ENCODE measurements at places on chromosomes 7 and 10. TPM values are rescaled to one million over a fixed set of nuclear protein-coding genes. Genes with fewer than 3 reads are reported as not detected.

The ADAM8 gene
- 1.6 TPM for total RNA-seq

- H3K4me1 ChIP-seq = no peaks in the 10 kb centered on the region
- H3K27ac ChIP-seq = no peak overlapping the region
- no peaks in the 10 kb centered on the region for H3K36me3 ChIP-seq
- H3K4me3 ChIP-seq = no peak overlapping the region
- DNase-seq = no peak
These were observed 593 bp upstream of the PILRA start for GRCh38 chr7:100372694-100373093.

GRCh38 chr7:141012696-141013344 is 1.9 kb downstream of the MRPS33 start:
- H3K4me3 ChIP-seq = no peak overlapping the region
- H3K27me3 ChIP-seq = no peaks in the 10 kb centered on the region
- peaks cover 8% of the 10 kb centered on the region for H3K4me1 ChIP-seq
- H3K27ac ChIP-seq = no peak overlapping the region

DNA sequence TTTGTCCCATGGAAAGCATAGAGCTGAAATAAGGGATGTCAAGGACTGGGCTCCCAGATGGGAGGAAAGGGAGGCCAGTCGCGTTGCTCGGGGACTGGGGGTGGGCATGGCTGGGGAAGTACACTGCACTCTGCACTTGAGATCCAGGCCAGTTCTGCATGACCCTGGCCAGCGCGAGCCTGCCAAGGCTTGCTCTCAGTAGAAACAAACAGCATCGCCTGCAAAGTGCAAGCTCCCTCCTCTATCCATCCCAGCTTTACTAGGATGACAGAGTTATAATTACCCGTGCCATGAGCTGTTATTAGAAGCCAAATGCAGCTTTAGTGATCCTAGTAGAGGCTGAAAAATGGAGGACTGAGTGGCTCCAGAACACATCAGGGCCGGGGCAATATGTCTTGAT is 43.9 kb upstream of the PDCD4 start:
- H3K4me3 ChIP-seq = no peak overlapping the region
- no peaks in the 10 kb centered on the region for H3K27me3 ChIP-seq
- H3K36me3 ChIP-seq = no peaks in the 10 kb centered on the region
- DNase-seq = peak; percentile 87
- H3K27ac ChIP-seq = peak overlapping the region; percentile 62

DNA sequence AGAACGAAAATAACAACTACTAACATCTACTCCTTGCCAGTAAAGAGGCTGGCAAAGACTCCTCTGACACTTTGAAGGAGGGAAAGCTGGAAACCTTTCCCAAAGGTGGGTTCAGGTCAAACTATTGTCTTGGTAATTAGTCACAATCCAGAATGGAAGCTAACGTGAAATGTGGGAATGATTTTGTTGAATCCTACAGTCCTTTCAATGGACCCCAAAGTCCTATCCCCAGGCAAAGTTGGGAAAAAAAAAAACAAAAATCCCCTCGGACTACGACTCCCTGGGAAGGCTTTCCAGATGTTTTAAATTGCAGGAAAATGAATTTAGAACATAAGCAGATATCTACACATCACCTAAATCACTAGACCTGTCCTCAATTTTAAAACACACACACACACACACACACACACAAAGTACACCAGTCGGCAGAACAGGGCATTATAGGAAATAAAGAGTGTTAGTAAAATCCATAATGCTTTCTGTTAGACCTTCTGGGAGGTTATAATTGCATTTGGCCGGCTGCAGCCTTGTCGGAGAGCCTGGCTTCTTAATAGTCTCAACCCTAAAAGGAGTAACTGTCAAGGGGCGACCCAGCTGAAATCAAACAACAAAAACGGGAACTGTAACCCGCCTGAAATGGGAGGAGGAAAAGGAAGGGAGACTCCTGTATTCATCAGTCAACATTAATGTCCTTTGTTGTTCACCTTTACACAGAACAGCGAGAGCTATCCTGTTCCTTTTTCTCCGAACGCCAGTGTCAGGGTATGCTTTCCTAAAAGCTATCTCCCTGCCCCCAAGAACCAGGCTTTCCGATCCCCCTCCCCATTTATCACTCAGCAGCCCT is 1.5 kb downstream of the DOCK4 start:
- H3K36me3 ChIP-seq = no peaks in the 10 kb centered on the region
- H3K27me3 ChIP-seq = no peaks in the 10 kb centered on the region
- peaks cover 6% of the 10 kb centered on the region for H3K4me1 ChIP-seq
- peak; percentile 3 for DNase-seq
- peak overlapping the region; percentile 41 for H3K4me3 ChIP-seq
- peak overlapping the region; percentile 63 for H3K27ac ChIP-seq

The LIPJ gene
- total RNA-seq = 0.83 TPM

- no peak overlapping the region for H3K27ac ChIP-seq
- H3K4me3 ChIP-seq = no peak overlapping the region
- H3K4me1 ChIP-seq = peaks cover 4% of the 10 kb centered on the region
These were observed 34.2 kb upstream of the IL15RA start for GRCh38 chr10:6011558-6011957.

GRCh38 chr7:77989981-77990566 is 191.5 kb downstream of the PHTF2 start:
- no peaks in the 10 kb centered on the region for H3K27me3 ChIP-seq
- no peaks in the 10 kb centered on the region for H3K36me3 ChIP-seq
- no peak for DNase-seq
- no peaks in the 10 kb centered on the region for H3K4me1 ChIP-seq

- no peak overlapping the region for H3K27ac ChIP-seq
- no peaks in the 10 kb centered on the region for H3K36me3 ChIP-seq
These were observed 153.2 kb upstream of the LYZL2 start for GRCh38 chr10:30782537-30783461.

DNA sequence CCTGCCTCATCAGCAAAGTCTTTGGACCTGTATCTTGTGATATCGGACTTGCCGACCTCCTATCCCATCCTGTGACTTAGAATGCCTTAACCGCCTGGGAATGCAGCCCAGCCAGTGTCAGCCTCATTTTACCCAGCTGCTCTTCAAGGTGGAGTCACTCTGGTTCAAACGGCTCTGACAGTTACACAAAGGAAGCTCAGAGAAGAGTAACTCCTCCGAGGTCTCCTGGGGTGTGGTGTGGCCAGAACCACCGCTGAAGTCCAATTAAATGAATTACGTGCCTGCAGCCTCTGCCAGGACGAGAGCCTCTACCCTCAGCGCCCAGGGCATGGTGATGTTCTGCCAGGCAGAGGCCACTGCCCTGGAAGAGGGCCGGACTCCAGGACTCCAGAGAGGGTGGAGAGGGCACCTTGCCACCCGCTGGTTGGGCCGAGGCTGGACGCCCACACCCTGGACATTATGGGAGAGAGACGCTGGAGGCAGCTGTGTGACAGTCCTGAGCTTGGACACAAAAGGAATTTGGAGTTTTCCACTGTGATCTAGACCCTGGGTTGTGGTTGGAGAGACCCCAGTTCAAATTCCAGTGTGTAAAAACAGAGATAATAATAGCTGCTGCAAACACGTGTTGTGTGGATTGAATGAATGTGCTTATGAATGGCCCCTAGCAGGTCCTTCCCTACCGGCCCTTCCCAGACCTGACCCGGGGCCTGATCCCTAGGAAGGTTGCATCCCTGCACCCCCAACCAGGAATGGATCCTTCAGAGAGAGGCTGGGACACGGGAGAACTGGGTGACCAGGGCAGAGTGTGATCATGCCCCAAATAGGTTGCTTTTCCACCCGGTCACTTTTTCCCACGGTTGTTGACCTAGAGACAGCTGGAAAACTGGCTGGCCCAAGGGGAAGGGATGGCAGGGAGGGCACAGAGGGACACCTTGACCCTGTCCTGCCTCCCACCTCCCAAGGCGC is 37.8 kb upstream of the FZD9 start:
- H3K4me3 ChIP-seq = no peak overlapping the region
- no peaks in the 10 kb centered on the region for H3K36me3 ChIP-seq
- no peaks in the 10 kb centered on the region for H3K4me1 ChIP-seq
- no peak for DNase-seq

The HABP2 gene
- not detected for total RNA-seq

DNA sequence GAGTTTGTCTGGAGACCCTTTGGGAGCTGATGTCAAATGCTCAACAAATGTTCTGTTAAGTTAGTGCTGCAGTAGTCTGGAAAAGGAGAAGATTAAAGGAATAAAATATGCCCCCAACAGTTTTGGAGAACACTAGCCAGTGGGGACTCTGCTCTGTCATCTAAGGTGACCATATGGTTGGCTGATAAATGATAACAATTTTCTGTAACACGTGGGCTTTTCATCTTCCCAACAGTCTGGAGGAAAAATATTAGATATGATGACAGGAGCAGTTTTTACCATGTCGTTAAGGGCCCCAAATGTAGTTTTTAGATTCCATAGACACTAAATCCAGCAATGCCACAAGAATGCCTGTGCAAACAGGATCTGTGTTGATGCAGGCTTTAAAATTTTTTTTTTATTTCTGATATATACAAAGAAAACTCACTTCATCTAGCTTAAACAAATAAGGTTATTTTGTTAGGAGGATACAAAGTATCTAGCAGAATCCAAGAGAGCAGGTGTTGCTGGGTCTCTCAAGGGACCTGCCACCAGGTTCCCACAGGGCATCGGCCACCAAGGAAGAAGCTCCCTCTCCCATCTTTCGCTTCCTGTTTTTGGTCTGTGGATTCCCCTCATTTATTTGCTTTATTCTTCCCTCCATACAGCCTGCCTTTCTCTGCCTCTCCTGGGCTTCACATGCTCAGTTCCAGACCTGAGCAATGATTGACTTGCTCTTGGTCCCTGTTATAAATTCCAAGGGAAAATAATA is 6.2 kb upstream of the CFAP58 start:
- H3K27me3 ChIP-seq = no peaks in the 10 kb centered on the region
- H3K4me3 ChIP-seq = no peak overlapping the region
- no peak for DNase-seq
- peaks cover 24% of the 10 kb centered on the region for H3K4me1 ChIP-seq
- no peaks in the 10 kb centered on the region for H3K36me3 ChIP-seq

The VGF gene
- 2.3 TPM for total RNA-seq

GRCh38 chr7:158705234-158705850 is 738 bp upstream of the NCAPG2 start:
- H3K27ac ChIP-seq = peak overlapping the region; percentile 81
- peak overlapping the region; percentile 58 for H3K4me3 ChIP-seq
- no peaks in the 10 kb centered on the region for H3K27me3 ChIP-seq
- DNase-seq = no peak
- H3K36me3 ChIP-seq = no peaks in the 10 kb centered on the region

The AMZ1 gene
- total RNA-seq = 0.29 TPM

The VPS26A gene
- total RNA-seq = 38.0 TPM

DNA sequence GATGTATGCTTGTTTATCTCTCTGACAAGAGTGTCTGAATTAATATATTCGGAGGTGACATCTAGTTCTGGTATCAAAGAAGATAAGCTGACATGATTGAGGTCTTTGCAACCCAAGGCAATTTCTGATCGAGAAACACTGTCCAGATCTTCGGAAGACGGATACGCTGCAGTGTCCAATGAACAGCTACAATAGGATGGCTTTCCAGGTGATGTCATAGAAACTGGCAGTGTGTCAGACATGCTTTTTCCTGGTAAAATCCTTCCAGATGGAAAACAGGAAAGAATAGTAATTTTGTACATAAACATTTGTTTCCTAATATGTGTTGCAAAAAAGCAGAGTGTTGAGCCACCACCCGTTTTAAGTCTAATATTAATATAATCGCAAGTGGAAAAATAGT is 33.4 kb downstream of the VWDE start:
- no peak overlapping the region for H3K27ac ChIP-seq
- H3K4me3 ChIP-seq = no peak overlapping the region
- H3K4me1 ChIP-seq = no peaks in the 10 kb centered on the region
- no peaks in the 10 kb centered on the region for H3K36me3 ChIP-seq

The PDE6C gene
- not detected for total RNA-seq

The LRRC18 gene
- not detected for total RNA-seq

The FBXO24 gene
- total RNA-seq = 0.33 TPM

DNA sequence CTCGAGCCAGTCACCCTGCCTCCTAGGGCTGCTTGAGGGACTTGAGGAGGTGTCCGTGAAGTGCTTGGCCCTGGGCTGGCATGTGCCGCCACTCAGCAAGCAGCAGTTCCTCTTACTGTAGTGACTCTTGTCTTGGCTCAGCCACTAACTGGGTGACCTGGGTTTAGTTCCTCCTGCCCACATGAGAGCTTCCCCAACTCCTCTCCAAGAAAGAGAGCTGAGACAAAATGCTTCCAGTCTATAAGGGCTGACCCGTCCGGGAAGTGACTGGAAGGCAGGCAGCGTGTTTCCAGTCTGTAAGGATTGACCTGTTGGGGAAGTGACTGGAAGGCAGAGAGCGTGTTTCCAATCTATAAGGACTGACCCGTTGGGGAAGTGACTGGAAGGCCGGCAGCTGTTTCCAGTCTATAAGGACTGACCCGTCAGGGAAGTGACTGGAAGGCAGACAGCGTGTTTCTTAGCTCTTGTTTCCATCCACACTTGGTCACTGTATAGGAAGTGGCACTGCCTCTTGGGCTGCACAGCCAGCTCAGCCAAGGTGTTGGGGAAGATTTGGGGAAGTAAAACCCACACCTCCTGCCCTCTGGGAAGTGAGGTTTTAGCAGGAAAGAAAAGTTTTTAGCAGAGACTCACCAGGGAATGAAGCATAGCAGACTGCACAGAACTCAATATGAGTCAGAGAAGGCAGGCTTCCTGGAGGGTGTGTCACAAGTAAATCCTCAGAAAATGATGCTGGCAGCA is 53.3 kb upstream of the PPIF start:
- H3K4me3 ChIP-seq = no peak overlapping the region
- H3K27ac ChIP-seq = no peak overlapping the region
- H3K4me1 ChIP-seq = peaks cover 13% of the 10 kb centered on the region
- no peaks in the 10 kb centered on the region for H3K27me3 ChIP-seq
- H3K36me3 ChIP-seq = peaks cover 89% of the 10 kb centered on the region
- DNase-seq = no peak

DNA sequence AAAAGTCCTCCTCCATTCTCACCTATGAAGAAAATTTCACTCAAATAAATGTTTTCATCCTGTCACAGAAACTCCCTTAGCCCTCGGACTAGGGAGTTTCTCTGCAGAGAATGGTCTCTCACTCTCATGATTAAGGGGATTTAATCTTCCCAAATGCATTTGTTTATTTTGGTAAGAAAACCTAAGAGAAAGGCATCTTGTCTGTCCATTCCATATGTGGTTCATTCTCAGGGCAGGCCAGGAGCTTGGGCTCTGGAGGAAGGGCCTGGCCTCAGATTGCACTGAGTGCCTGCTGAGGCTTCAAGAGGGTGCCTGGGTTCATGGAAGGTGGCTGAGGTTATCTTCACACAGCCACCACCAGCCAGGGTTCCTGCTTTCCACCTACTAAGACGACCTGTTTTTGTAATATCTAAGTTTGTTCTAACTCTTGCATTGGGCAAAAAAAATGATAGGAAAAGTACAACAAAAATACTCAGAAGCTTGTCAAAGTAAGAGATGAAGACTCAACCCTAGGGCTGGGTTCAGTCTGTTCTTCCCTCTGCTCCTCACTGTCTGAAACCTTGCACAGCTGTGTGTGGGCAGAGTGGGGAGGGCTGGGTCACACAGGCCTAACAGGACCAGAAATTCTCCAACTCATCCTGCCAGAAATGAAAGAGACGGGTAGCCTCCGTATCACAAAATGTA is 186.7 kb downstream of the CXCL12 start:
- no peak for DNase-seq
- peaks cover 10% of the 10 kb centered on the region for H3K4me1 ChIP-seq
- no peaks in the 10 kb centered on the region for H3K36me3 ChIP-seq

All from thyroid gland (tissue), 4 donors.